Omental fat pad (tissue), 4 donors: ENCODE measurements at places on chromosomes 3 and 15.

- DNase-seq, result no peak
Observed at GRCh38 chr3:66472313-66473134, 28.3 kb downstream of the LRIG1 start.

- no peak for DNase-seq
Observed at GRCh38 chr3:10530241-10530640, 24.9 kb upstream of the ATP2B2 start.

GRCh38 chr3:134294302-134295280 is 43.9 kb upstream of the RYK start:
- no peak for DNase-seq

DNA sequence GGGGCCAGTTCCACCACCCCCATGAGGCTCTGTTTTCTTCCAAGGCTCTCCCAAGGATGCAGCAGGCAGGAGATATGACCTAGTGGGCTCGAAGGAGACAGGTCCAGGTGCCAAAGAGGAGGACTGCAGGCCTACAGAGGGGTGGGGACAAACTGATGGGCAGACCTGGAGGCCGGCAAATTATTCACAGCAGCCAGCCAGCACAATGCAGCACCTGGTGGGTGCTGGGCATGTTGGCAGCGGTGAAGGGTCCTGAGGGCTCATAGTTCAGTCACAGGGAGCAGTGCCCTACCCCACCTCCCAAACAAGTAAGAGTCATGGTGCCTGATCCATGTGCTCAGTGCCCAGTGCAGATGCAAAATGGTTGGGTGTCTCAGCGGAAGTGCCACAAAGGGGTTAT is 171.7 kb downstream of the ABHD5 start:
- no peak for DNase-seq

- DNase-seq, result no peak
Observed at GRCh38 chr15:92733934-92734521, 78.5 kb upstream of the FAM174B start.

DNA sequence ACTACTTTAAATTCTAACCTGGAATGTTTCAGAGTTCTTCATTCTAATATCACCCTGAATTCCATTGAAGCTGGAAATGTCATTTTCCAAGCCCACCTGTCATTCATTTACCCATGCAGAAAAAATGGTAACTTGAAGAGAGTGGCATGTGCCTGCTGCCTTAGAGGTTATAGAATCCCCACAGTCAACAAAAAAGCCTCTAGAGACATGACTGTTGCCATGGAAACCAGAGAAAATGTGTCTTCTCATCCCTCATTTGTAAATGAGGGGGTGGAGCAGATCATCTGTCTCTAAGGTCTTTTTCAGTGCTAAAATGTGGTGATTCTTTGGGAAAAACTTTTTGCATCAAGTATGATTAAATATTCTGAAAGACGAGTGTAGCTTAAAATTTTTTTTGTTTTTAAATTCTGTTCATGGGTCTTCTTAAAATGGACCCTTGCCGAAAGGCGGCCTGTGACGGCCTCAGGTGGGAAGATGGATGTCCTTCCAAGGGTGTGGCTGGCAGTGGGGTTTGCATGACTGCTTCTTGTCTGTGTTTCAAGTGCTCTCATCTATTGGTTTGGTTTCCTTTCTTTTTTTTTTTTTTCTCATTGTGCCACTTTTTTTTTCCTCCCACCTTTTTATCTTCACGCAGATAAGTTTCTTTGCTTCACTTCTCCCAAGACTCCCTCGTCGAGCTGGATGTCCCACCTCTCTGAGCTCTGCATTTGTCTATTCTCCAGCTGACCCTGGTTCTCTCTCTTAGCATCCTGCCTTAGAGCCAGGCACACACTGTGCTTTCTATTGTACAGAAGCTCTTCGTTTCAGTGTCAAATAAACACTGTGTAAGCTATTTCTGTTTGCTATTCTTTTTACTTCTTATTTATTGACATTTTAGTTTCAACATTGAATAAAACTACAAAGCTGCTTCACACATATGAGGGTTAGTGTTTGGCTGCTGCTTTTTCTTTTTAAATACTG is 23.0 kb downstream of the TPM1 start:
- no peak for DNase-seq
